IMR-90 (cell line): ENCODE measurements at places on chromosomes 6 and 20. TPM values are rescaled to one million over a fixed set of nuclear protein-coding genes. Genes with fewer than 3 reads are reported as not detected.
A peak's percentile ranks its signal among the peaks of the same experiment; 100 is the strongest.

The DNPH1 gene
- polyA plus RNA-seq = 47.8 and 58.0 TPM in 2 replicates

The LY6G6D gene
- polyA plus RNA-seq = not detected in 2 replicates

The SMIM26 gene
- 43.2 and 45.7 TPM in 2 replicates for polyA plus RNA-seq

The CLVS2 gene
- polyA plus RNA-seq = 0.02 TPM in 1 of 2 replicates, not detected in the other

The SLC22A1 gene
- 0.09 and 0.10 TPM in 2 replicates for polyA plus RNA-seq

GRCh38 chr20:22775256-22775655 lies 190.9 kb upstream of the FOXA2 start:
- no peak overlapping the region for H3K4me3 ChIP-seq
- peaks cover 4% of the 10 kb centered on the region; the same call in 1 of the 2 replicates for H3K4me1 ChIP-seq

DNA sequence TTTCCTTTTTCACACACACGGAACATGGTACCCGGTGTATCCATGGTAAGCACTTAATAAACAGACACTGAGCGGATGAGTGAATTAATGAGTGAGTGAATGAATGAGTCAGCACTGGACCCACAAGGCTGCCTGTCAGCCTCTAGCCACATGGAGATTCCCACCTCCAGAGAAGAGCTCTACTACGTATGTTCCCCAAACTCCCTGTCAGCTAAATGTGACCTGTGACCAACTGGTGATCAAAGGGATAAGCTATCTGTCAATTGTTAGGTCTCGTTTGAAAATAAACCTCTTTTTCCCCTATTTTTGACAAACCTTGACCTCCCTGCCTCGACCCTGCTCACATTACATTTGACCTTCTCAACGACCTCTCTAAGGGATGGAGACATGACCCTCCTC lies 24.5 kb upstream of the TAF8 start:
- H3K4me3 ChIP-seq = no peak overlapping the region
- DNase-seq = no peak
- H3K36me3 ChIP-seq = no peaks in the 10 kb centered on the region
- no peaks in the 10 kb centered on the region for H3K27me3 ChIP-seq

GRCh38 chr6:106549521-106549920 lies 79.8 kb downstream of the RTN4IP1 start:
- no peaks in the 10 kb centered on the region for H3K27me3 ChIP-seq
- H3K4me3 ChIP-seq = no peak overlapping the region
- H3K4me1 ChIP-seq = peaks cover 10% of the 10 kb centered on the region
- H3K27ac ChIP-seq = no peak overlapping the region
- H3K36me3 ChIP-seq = no peaks in the 10 kb centered on the region

GRCh38 chr6:12861603-12862002 lies 145.0 kb downstream of the PHACTR1 start:
- no peaks in the 10 kb centered on the region for H3K27me3 ChIP-seq
- no peaks in the 10 kb centered on the region for H3K36me3 ChIP-seq
- DNase-seq = no peak
- no peaks in the 10 kb centered on the region for H3K4me1 ChIP-seq

- no peaks in the 10 kb centered on the region for H3K27me3 ChIP-seq
- no peak overlapping the region for H3K27ac ChIP-seq
Observed at GRCh38 chr6:116973976-116974375, 96.9 kb downstream of the RFX6 start.

- peak overlapping the region; percentile 12; the same call in 1 of the 2 replicates for H3K27ac ChIP-seq
- H3K36me3 ChIP-seq = peaks cover 39% of the 10 kb centered on the region
- H3K4me3 ChIP-seq = peak overlapping the region; percentile 23; the same call in 1 of the 2 replicates
- H3K27me3 ChIP-seq = no peaks in the 10 kb centered on the region
- peak; percentile 34 for DNase-seq
Observed at GRCh38 chr6:26459023-26459810, 1.5 kb downstream of the BTN2A1 start.

GRCh38 chr6:160999516-160999915 lies 7.9 kb downstream of the MAP3K4 start:
- H3K27me3 ChIP-seq = no peaks in the 10 kb centered on the region
- peaks cover 2% of the 10 kb centered on the region; the same call in 1 of the 2 replicates for H3K4me1 ChIP-seq
- DNase-seq = no peak
- H3K4me3 ChIP-seq = no peak overlapping the region
- H3K36me3 ChIP-seq = no peaks in the 10 kb centered on the region
- H3K27ac ChIP-seq = no peak overlapping the region

DNA sequence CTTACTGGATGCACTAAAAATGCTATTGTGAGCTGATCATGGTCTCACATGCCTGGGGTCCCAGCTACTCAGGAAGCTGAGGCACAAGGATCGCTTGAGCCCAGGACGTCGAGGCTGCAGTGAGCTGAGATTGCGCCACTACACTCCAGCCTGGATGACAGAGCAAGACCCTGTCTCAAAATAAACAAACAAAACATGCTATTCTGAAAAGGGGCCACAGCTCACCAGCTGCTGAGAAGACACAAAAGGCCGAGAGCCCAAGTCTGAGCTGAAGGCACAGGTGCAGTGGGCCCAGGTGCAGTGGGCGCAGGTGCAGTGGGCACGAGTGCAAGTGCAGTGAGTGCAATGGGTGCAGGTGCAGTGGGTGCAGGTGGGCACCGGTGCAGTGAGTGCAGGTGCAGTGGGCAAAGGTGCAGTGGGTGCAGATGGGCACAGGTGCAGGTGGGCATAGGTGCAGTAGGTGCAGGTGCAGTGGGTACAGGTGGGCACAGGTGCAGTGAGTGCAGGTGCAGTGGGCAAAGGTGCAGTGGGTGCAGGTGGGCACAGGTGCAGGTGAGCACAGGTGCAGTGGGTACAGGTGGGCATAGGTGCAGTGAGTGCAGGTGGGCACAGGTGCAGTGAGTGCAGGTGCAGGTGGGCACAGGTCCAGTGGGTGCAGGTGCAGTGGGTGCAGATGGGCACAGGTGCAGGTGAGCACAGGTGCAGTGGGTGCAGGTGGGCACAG lies 16.0 kb downstream of the ZBTB46 start:
- H3K27ac ChIP-seq = no peak overlapping the region
- DNase-seq = no peak
- no peaks in the 10 kb centered on the region; the same call in 1 of the 2 replicates for H3K36me3 ChIP-seq
